ENCODE measurements at places on chromosomes 12 and 14. TPM values are rescaled to one million over a fixed set of nuclear protein-coding genes. Genes with fewer than 3 reads are reported as not detected.

The KRT75 gene
- not detected for total RNA-seq

DNA sequence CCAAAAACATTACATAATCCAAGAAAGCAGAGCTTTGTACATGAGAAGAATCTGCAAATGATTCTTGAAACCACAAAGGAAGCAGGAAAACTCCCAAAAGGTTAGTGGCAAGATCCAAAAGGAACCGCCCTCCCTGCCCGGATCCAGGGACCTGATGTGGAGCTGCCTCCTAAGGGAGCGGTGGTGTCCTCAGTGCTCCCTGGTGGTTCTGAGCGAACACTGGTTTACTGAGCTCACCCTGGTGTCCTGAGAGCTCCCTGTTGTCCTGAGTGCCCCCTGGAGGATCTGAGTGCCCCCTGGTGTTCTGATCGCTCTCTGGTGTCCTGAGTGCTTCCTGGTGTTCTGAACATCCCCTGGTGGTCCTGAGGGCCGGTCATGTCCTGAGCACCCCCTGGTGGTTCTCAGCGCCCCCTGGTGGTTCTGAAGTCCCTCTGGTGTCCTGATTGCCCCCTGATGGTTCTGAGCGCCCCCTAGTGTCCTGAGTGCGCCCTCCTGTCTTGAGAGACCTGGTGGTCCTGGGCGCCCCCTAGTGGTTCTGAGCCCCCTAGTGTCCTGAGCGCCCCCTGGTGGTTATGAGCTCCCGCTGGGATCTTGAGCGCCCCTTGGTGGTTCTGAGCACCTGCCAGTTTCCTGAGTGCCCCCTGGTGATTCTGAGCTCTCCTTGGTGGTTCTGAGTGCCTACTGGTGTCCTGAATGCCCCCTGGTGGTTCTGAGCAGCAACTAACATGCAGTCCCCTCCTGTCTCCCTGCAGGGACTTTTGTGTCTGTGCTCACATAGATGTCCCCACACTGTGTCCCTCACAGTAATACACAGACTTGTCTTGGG, 891.1 kb downstream of the TMEM121 start:
- peak; percentile 19 for DNase-seq
- H3K4me3 ChIP-seq: no peak overlapping the region
- no peaks in the 10 kb centered on the region for H3K36me3 ChIP-seq
- peaks cover 21% of the 10 kb centered on the region for H3K27me3 ChIP-seq

GRCh38 chr12:46771268-46771827, 54.4 kb downstream of the SLC38A4 start:
- H3K27ac ChIP-seq: peak overlapping the region; percentile 92
- no peak for DNase-seq
- H3K27me3 ChIP-seq: no peaks in the 10 kb centered on the region
- H3K4me3 ChIP-seq: no peak overlapping the region
- no peaks in the 10 kb centered on the region for H3K36me3 ChIP-seq

The KCNC2 gene
- total RNA-seq: not detected

The SOX5 gene
- 0.98 TPM for total RNA-seq

DNA sequence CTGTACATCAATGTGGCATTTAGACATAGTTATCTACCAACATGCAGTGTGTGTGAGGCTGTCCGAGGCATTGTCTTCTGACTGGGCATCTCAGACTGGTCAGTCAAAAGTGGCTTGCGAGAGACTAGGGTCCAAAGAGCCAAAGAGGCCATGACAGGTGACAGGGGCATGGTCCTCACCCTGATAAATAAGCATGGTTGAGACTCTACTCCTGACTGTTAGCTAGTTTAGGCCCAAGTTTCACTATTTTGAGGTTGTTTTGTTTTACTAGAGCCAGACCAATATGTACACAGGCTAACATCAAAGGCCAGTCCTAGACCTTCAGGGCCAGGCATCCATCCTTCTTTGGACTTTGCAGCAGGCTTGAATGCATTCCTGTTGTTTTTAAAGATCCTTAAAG, 76.9 kb upstream of the SRSF5 start:
- no peak for DNase-seq
- no peak overlapping the region for H3K4me3 ChIP-seq
- no peaks in the 10 kb centered on the region for H3K27me3 ChIP-seq
- peaks cover 11% of the 10 kb centered on the region for H3K36me3 ChIP-seq
- no peak overlapping the region for H3K27ac ChIP-seq
- peaks cover 21% of the 10 kb centered on the region for H3K4me1 ChIP-seq

The TAS2R42 gene
- total RNA-seq: not detected

The CMA1 gene
- total RNA-seq: not detected

- H3K27ac ChIP-seq: peak overlapping the region; percentile 89
- H3K4me3 ChIP-seq: peak overlapping the region; percentile 81
- peaks cover 11% of the 10 kb centered on the region for H3K4me1 ChIP-seq
- DNase-seq: no peak
- no peaks in the 10 kb centered on the region for H3K27me3 ChIP-seq
Measured at GRCh38 chr14:54881761-54882401, 20.7 kb downstream of the GCH1 start.

The VWF gene
- not detected for total RNA-seq

The PLEK2 gene
- total RNA-seq: 22.4 TPM

GRCh38 chr12:18797604-18798003, 59.7 kb downstream of the CAPZA3 start:
- no peaks in the 10 kb centered on the region for H3K27me3 ChIP-seq
- no peaks in the 10 kb centered on the region for H3K36me3 ChIP-seq
- no peaks in the 10 kb centered on the region for H3K4me1 ChIP-seq
- H3K4me3 ChIP-seq: no peak overlapping the region

DNA sequence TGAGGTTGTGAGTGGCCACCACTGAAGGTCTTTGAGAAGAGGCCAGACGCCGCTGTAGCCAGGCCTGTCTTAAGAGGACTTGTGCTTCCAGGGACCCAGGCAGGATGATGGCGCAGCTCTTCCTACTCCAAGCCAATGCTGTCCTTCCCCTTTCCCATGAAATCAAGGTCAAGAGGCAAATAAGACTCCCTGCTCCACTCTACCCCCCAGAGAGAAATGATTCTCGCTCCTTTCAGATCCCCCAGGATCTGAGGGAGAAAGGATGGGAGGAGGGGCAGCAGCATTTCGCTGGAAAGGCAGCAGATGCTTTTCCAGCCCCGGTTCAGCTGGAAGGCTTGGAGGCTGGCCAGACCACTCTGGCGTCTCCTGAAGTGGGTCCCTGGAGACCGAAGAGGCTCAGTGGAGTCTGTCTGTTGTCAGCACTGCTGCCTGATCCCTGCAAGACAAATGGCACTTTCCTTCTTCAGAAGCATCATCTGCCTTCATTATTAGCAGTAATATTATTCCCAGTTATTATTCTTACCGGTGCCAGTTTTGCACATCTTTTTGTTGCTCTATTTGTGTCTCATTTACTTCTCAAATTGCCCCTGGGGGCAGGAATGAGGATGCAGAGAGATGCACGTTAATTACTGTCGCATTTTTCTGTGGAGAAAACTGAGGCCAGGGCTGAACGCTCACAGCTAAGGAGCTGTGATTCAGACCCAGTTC, 51.4 kb downstream of the C14orf132 start:
- DNase-seq: no peak
- H3K27me3 ChIP-seq: no peaks in the 10 kb centered on the region
- peaks cover 19% of the 10 kb centered on the region for H3K4me1 ChIP-seq
- no peak overlapping the region for H3K4me3 ChIP-seq

- DNase-seq: no peak
- H3K27ac ChIP-seq: no peak overlapping the region
- H3K4me3 ChIP-seq: no peak overlapping the region
- no peaks in the 10 kb centered on the region for H3K27me3 ChIP-seq
Measured at GRCh38 chr12:90943255-90943654, 11.7 kb downstream of the CCER1 start.

DNA sequence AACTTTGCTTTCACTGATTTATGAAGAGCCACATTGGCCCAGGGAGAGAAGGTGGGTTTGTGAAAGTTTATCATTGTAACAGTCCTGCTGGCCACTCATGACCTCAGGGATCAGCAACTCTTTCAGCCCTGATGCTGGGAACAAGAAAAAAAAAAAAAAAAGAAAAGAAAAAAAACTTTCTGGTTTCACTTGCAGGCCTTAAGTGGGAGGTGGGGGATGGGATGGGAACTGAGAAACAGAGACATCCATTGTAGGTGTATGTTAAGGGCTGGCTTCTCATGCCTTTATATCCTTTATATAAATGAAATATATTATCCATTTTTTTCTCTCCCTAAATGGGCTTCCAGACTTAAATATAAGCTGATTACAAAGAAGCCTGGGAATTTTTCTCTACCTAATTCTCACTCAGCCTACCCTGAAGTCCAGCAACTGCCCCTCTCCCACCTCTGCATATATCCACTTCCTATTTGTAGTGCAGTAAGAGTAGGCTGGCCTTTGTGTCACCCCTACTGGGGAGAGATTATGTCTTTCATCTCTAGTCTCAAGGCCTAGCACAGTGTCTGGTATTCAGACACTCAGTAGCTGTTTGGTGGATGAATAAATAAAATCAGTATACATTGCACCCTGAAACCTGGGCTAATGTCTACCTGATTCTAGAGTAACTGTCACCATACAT, 187.1 kb downstream of the KICS2 start:
- H3K27ac ChIP-seq: no peak overlapping the region
- no peaks in the 10 kb centered on the region for H3K27me3 ChIP-seq
- H3K4me3 ChIP-seq: no peak overlapping the region
- H3K4me1 ChIP-seq: peaks cover 14% of the 10 kb centered on the region
- peaks cover 12% of the 10 kb centered on the region for H3K36me3 ChIP-seq

The KRT6C gene
- 0.19 TPM for total RNA-seq

The MAP1LC3B2 gene
- total RNA-seq: 3.4 TPM

The NUAK1 gene
- total RNA-seq: 2.6 TPM

- no peaks in the 10 kb centered on the region for H3K36me3 ChIP-seq
- peaks cover 5% of the 10 kb centered on the region for H3K4me1 ChIP-seq
- no peak for DNase-seq
- no peak overlapping the region for H3K27ac ChIP-seq
Measured at GRCh38 chr12:59396919-59397318, 198.9 kb upstream of the SLC16A7 start.

The PROX2 gene
- not detected for total RNA-seq

- no peaks in the 10 kb centered on the region for H3K27me3 ChIP-seq
- peaks cover 43% of the 10 kb centered on the region for H3K36me3 ChIP-seq
- peaks cover 5% of the 10 kb centered on the region for H3K4me1 ChIP-seq
- H3K4me3 ChIP-seq: no peak overlapping the region
Measured at GRCh38 chr12:132765361-132765760, 3.7 kb upstream of the ANKLE2 start.

GRCh38 chr12:67456431-67456901, 187.3 kb downstream of the CAND1 start:
- DNase-seq: peak; percentile 85
- no peak overlapping the region for H3K4me3 ChIP-seq
- H3K27me3 ChIP-seq: no peaks in the 10 kb centered on the region
- no peaks in the 10 kb centered on the region for H3K36me3 ChIP-seq
- H3K4me1 ChIP-seq: peaks cover 14% of the 10 kb centered on the region

The GLT1D1 gene
- not detected for total RNA-seq

DNA sequence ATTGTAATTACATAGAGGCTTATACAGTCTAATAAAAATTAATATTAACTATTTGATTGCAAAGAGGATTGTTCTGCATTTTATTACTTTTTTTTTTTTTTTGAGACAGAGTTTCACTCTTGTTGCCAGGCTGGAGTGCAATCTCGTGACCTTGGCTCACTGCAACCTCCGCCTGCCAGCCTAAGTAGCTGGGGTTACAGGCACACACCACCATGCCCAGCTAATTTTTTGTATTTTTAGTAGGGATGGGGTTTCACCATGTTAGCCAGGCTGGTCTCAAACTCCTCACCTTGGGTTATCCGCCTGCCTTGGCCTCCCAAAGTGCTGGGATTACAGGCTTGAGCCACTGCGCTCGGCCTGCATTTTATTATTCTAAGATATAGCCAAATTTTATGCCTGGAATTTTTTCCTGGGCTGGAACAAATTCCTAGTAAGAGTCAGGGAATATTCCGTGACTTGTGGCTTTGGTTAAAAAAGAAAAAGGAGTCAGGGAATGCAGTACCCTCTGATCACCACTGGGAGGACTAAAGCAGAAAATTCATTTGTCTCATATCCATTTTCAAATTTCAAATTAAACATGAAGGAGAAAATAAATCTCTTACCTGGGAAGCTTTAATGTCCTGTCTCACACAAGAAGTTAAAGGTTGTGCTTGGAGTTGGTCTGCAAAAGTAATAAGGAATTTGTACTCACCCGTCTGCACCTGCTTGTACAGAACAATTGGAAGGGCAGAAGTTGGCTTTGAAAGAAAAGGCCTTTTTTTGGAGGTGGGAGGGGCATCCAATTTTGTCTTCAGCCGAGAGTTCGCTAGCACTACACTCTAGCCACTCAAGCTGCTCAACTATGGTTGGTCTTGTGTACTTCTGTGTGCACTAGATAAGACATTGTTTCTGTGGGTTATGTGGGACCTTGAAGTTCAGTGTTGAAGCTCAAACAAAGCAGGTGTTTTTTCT, 8.7 kb downstream of the MARK3 start:
- no peak overlapping the region for H3K4me3 ChIP-seq
- H3K36me3 ChIP-seq: peaks cover 6% of the 10 kb centered on the region
- peaks cover 41% of the 10 kb centered on the region for H3K4me1 ChIP-seq
- no peak overlapping the region for H3K27ac ChIP-seq
- no peaks in the 10 kb centered on the region for H3K27me3 ChIP-seq
- DNase-seq: peak; percentile 44

The GLT8D2 gene
- total RNA-seq: 2.0 TPM

GRCh38 chr12:41438854-41439541, 250.9 kb downstream of the PDZRN4 start:
- no peak overlapping the region for H3K4me3 ChIP-seq
- H3K4me1 ChIP-seq: no peaks in the 10 kb centered on the region
- H3K27me3 ChIP-seq: peaks cover 38% of the 10 kb centered on the region

DNA sequence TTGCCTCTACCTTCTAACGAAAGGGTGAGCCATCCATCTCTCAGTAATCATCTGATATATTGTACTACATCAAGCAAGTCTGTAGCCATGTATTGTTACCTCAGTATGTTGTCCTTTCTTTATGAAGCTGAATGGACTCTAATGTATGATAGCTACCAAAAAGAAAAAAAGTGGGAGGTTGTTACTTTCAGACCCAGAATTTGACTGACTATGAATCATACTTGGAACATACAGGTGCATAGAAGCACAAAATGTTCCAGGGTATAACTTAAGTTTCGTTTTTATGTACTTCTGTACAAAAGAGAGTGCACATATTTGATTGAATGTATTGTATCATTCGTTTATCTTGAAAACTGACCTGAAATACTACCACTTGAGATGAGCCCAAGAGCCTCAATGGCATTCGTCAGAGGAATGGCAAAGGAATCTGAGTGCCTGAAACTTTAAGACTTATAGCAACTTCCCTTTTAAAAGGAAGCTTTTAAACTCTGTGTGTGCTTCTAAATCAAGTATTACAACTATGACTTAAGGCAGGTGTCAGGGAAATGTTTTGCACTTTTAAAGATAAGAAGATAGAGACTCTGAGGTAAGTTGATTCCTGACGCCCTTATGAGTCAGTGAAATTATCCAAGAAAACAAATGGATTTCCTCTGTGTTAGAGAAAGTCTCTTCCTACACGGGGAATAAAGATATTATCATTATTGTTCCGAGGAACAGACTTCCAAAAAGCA, 951.5 kb downstream of the GALC start:
- no peak for DNase-seq
- H3K27me3 ChIP-seq: no peaks in the 10 kb centered on the region
- H3K4me1 ChIP-seq: peaks cover 30% of the 10 kb centered on the region
- no peaks in the 10 kb centered on the region for H3K36me3 ChIP-seq

- peaks cover 5% of the 10 kb centered on the region for H3K36me3 ChIP-seq
- no peak overlapping the region for H3K4me3 ChIP-seq
- H3K4me1 ChIP-seq: peaks cover 43% of the 10 kb centered on the region
- no peak for DNase-seq
Measured at GRCh38 chr12:57133916-57134315, 5.6 kb downstream of the LRP1 start.

- H3K4me3 ChIP-seq: no peak overlapping the region
- no peaks in the 10 kb centered on the region for H3K36me3 ChIP-seq
- H3K27me3 ChIP-seq: no peaks in the 10 kb centered on the region
- H3K4me1 ChIP-seq: peaks cover 11% of the 10 kb centered on the region
Measured at GRCh38 chr12:82695531-82695930, 8.8 kb downstream of the TMTC2 start.

Measured in MCF 10A (cell line).